ENCODE measurements at places on chromosomes 7 and 10.

- no peak for DNase-seq
Measured at GRCh38 chr7:127390186-127390816, 2.2 kb downstream of the ZNF800 start.

DNA sequence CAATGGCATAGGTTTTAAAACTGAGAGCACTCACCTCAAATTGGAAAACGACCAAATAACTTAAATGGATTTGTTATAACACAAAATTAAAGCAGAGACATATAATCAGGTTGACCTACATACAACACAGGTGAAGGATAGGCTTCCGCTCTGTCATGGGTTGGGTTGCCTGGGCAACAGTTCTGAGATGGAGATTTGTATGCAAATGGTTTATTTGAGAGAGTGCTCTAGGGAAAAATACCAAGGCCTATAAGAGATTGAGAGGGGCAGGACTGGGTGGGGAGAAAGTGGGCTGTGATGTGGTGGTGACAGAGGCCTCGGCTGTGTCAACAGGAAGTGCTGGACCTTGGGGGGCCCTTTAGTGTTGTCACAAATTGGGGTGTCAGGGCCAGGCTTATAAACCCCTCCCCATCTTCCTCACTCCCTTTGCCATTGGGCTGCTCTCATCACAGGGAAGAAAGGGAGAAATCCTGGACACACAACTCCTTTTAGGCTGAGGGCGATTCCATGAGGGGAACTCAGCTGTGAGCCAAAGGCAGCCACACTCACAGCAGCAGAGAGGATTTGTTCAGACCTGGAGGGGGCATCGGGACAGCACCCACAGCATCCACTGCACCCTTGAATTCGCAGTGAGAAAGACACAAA, 105.4 kb upstream of the LYZL1 start:
- DNase-seq = no peak

- DNase-seq = no peak
Measured at GRCh38 chr10:63692220-63692896, 171.2 kb downstream of the REEP3 start.

GRCh38 chr7:151388430-151388829, 21.4 kb downstream of the WDR86 start:
- DNase-seq = no peak

- no peak for DNase-seq
Measured at GRCh38 chr7:124310934-124311390, 278.1 kb upstream of the TMEM229A start.

- no peak for DNase-seq
Measured at GRCh38 chr10:108323274-108323798, 1158.8 kb upstream of the SORCS1 start.

DNA sequence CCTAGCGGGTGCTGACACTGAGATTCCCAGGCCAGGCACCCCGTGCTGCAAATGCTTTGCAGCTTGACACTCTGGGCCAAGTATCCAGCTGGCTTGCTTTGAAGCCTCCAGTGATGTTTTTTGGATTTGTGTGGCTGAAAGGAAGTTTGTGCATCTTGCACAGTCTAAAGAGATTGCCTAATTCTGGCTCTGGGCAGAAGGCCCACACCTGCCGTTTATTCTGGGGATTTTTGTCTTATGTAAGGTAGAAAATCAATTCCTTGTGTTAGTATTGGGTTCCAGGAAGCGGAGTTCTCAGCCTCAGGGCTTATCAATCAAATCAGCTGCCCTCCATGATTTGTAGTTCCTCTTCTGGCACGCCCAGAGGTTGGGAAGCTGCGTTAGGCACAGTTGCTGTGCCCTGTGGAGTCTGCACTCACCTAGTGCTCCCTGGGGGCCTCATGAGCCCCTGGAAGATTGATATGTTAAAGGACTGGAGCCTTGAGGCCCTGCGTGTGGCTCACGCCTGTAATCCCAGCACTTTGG, 8.4 kb upstream of the PURB start:
- DNase-seq = no peak

DNA sequence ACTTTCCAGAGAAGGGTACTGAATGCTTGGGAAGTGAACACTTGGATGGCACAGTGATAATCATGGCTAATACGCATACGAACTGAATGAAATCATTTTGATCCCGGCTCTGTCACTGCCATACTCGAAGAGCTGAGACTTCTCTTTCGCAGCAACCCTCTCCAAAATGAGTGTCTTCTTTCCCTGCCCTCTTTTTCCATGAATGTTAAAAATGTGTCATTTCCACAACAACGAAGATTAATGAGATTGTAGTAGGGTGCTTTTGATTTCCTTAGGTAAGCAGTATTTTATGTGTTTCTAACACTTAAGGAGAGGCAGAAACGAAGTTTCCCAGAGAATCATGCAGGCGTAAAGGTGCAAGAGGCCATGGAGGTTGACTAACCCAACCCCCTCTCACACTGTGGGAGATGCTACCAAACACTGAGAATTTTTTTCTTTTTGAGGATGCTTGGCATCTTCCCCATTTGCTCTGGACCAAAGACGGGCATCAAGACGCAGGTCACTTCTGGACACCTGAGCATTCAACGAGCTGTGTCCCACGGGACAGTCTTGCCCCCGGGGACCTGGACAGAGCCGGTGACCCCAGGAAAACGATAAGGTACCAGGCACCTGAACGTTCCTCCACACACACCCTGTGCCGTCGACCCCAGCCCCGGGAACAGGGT, 823 bp downstream of the COPG2 start:
- DNase-seq = no peak
